ENCODE measurements at places on chromosomes 3 and 15. TPM values are rescaled to one million over a fixed set of nuclear protein-coding genes. Genes with fewer than 3 reads are reported as not detected.

GRCh38 chr3:137071104-137071503 lies 113.3 kb downstream of the IL20RB start:
- no peak for DNase-seq

- DNase-seq, result no peak
Measured at GRCh38 chr15:25652704-25653103, 210.4 kb downstream of the ATP10A start.

DNA sequence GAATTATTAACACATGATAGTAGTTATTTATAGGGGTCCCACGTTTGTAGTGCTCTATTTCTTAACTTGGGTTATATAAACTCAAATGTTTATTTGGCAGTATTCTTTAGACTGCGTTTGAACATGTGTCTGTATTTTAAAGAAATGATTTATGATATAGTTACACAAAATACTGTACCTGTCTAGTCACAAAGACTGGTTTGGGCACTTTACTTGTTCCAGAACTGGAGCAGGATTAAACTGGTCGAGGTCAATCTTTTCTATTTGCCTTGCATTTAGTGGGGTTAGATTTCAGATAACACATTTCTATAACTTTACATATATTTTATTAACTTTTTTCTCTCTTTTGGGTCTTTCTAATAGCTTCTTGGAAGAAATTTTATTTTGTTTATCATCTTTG lies 39.5 kb downstream of the HACD3 start:
- DNase-seq, result no peak

- DNase-seq, result no peak
Measured at GRCh38 chr3:47705391-47705790, 76.3 kb downstream of the SMARCC1 start.

- DNase-seq, result no peak
Measured at GRCh38 chr3:158395421-158395820, 175.6 kb upstream of the MLF1 start.

GRCh38 chr3:13200946-13201345 lies 127.7 kb upstream of the IQSEC1 start:
- DNase-seq, result no peak

DNA sequence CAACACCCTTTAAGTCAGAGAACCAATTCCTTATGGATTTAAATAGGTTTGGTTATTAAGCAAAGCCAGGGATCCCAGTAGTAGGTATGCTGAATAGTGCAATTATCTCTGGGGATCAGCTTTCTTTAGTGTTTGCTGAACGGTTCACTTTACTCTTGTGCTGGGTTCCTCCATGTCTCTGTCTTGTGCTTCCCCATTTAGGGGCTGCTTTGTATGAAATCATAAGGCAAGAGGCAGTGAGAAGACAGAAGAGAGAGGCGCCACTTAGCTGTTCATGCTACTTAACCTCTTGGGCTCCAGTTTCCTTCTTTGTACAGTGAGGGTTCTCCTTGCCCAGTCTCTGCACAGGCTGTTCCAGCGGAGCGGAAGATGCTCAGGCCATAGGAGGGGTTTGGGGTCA lies 3.5 kb downstream of the ST6GAL1 start:
- DNase-seq, result no peak

The ANKDD1A gene
- total RNA-seq, result 6.3 TPM

Data from activated CD4-positive, alpha-beta memory T cell treated with anti-CD3 and anti-CD28 coated beads for 36 hours (primary cell).